ENCODE measurements at places on chromosomes 3 and 15.
A peak's percentile ranks its signal among the peaks of the same experiment; 100 is the strongest.

- no peak for DNase-seq
Measured at GRCh38 chr15:68620721-68621527, 42.1 kb downstream of the CORO2B start.

GRCh38 chr15:76059320-76060117, at the start of gene TMEM266:
TMEM266 (plus strand) TSS chr15:76059985; CDS start chr15:76134264, 74,279 bp downstream.
- DNase-seq = peak; percentile 25

DNA sequence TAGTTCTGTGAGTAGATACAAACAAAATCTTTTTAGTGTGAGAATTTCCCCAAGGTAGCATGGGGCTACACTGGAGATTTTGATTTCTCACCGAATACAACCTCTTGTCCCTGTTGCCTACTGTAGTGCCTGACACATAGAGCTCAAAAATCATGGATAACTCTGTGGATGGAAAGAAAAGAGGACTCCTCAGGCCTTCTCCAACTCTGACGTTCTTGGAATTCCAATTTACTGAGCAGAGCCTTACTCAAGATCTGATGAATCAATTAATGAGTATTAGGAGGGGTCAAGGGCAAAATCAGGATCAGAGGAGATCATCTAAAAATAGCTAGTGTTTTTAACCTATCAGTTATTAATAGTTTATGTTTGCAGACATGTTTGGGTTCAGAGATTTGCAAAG, 46.7 kb upstream of the PYDC2 start:
- no peak for DNase-seq

DNA sequence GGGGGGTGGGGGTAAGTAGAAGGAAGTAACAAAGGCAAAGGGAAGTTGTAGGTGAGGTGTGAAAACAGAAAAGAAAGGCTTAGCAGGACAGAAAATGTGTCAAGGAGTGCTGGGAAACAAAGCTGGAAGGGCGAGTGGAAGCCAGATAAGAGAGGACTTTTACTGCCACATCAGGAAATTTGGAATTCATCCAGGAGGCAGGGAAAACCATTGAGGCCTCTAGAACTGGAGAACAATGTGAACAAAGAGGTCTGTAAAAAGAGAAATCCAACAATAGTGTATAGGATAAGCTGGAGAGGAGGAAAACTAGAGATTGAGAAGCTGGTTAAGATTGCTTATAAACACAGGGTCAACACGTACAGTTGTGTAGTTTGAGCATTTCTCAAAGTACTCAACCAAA, 116.6 kb downstream of the NTRK3 start:
- DNase-seq = no peak

- no peak for DNase-seq
Measured at GRCh38 chr15:85941186-85941855, 138.3 kb upstream of the AGBL1 start.

DNA sequence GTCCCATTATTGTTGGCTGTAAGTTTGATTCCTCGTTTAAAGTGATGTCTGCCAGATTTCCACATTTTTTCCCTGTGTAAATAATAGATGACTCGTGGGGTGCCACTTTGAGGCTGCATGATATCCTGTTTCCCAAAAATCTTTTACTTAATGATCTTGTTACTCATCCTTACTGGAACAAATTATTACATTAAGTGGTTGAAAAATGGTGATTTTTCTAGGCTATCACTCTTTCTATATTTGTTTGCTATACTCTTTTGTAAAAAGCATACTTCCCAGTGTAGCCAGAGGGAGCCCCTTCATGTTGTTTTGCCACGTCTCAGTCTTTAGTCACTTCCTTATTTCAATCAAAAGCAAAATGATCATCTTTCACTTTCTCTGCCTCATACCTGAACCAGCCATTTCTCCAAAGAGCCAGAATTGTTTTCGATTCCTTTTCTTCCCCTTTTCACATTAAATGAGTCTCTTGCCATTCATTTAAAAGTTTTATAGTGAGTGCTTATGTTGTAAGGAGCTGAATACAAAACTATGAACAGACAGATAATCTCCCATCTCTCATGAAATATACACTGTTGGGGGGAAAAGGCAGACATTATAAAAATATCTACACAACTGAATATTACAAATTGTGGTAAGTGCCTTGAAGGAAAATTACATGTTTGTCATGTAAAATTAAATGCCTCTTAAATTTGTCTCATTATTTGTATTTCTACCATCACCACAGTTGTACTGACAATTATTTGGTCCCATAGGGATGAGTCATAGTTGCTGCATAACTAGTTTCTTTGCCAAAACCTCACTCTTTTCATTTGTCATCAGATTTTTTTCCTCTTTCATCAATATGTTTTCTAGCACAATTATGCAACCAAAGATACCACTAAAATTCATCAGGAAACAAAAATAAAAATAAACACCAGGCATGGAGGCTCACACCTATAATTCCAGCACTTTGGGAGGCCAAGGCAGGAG, 41.5 kb downstream of the ADGRG7 start:
- DNase-seq = no peak

GRCh38 chr3:12476238-12476897, 7.9 kb upstream of the TSEN2 start:
- DNase-seq = no peak

Measured in stimulated activated CD4-positive, alpha-beta T cell treated with anti-CD3 and anti-CD28 coated beads, Interleukin-2, amount 100 ng/mL, for 24 hours (primary cell).